Posterior vena cava (tissue), 2 donors: ENCODE measurements at places on chromosomes 2 and 18. TPM values are rescaled to one million over a fixed set of nuclear protein-coding genes. Genes with fewer than 3 reads are reported as not detected.
A peak's percentile ranks its signal among the peaks of the same experiment; 100 is the strongest.

Gene SPDYA
- 1.7 TPM for total RNA-seq

DNA sequence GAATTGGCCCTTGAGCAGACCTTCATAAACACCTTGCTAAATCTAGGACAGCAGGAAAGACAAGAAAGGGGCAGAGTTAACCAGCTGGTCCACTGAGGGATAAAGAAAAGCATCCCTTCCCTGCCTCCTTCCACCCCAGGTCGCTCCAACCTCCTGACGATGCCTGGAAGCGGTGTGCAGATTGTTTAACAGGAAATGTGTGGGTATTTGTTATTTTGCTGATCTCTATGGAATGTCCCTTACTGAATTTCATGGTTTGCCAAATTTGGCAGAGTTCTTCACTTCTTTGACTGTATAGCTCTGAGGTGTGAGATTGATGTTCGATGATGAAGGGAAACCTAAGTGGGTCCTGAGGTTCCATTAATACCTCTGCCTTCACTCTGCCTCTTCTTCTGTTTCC lies 72.9 kb downstream of the MAP3K20 start:
- no peak for DNase-seq

- no peak for DNase-seq
Measured at GRCh38 chr2:83068714-83069113, 1390.4 kb downstream of the SUCLG1 start.

- peak; percentile 85 for DNase-seq
Measured at GRCh38 chr2:227472265-227473121, 537 bp downstream of the AGFG1 start.

- no peak for DNase-seq
Measured at GRCh38 chr18:65103864-65104263, 646.9 kb upstream of the CDH7 start.

GRCh38 chr2:207119048-207119447 lies 46.7 kb downstream of the KLF7 start:
- no peak for DNase-seq

- no peak for DNase-seq
Measured at GRCh38 chr2:88095022-88095421, 27.4 kb downstream of the SMYD1 start.

DNA sequence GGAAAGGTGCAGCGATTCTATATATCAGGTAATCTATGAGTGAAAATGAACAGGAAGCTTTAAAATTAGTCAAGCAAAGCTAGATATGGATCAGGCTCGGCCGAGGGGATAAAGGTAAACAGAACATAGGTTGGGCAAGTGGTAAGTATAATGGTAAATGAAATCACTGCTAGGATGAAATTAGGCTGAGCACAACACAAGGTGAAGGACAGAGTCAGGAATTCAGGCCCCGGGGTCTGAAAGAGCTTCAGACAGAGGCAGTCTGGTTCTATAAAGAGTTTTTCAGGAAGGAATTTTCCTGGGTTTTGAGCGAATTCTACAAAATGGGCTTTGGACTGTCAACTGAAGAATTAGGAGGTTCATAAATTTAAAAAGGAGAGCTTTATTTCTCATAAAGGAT lies 513.2 kb upstream of the CDH2 start:
- no peak for DNase-seq

- DNase-seq, result no peak
Measured at GRCh38 chr2:107336526-107336925, 450.6 kb upstream of the ST6GAL2 start.

DNA sequence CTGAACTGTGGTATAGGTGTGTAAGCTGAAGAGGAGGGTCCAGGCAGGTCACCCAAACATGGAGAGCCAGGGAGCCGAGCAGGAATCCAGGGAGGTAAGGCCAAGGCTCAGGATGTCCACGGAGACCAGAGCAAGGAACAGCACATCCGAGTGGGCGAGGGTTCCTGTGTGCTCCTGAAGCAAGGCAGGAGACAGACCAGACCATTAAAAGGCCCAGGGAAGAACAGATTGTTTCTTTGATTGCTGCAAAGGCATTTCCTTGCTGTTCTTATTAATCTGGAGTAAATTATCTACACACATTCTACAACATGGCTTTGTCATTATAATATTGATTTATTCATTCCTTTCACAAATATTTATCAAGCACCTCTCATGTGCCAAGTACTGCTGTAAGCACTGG lies 50.1 kb upstream of the SPTBN1 start:
- no peak for DNase-seq

GRCh38 chr2:19361325-19361990 lies 3.0 kb upstream of the OSR1 start:
- DNase-seq, result peak; percentile 88
